T-helper 9 cell (primary cell): ENCODE measurements at places on chromosomes 4 and X.

- DNase-seq, result no peak
Observed at GRCh38 chrX:97308171-97308570, 424.5 kb downstream of the RPA4 start.

GRCh38 chrX:150477371-150477770 lies 91.0 kb upstream of the MTM1 start:
- DNase-seq, result no peak

GRCh38 chr4:173990126-173990868 lies 293.2 kb downstream of the FBXO8 start:
- no peak for DNase-seq

- no peak for DNase-seq
Observed at GRCh38 chr4:74308215-74308614, at the start of gene EPGN. Gene EPGN (plus strand): TSS chr4:74308470. CDS start chr4:74308534, 64 bp downstream.
